ENCODE measurements at places on chromosomes 6 and 20.

DNA sequence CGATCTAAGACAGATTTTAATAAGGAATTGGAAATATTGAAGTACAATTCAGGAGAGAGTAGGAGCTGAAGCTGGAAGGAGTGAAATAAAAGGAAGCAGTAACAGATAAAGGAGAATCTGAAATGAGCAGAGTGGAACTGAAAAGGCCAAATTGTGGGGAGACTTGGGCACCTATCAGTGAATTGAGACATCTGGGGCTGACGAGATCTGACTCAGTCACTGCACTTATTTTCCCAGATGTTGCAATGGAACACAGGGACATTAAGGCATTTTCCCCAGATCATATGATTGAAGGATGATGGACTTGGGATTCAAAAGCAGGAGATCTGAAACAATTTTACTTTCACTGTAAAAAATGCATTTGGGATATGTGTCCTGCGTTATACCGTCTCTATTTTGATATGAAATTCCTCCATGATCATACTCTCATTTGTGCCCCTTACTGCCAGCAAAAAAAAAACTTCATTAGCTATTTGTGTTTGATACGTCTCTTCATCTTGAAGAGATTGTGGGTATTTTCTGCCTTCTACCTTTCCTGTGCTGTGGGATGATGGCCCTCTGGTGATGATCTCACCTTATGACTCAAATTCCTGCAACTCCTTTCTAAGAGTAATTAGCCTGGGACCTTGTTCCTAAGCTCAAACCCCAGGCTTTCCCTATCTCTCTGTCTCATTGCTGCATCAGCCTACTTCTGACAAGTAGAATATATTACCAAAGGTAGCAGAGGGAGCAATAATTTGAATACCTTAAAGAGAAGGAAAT lies 278.5 kb upstream of the MAN1A1 start:
- no peak for DNase-seq

GRCh38 chr20:51752343-51752951 lies 15.7 kb downstream of the ATP9A start:
- no peak for DNase-seq

DNA sequence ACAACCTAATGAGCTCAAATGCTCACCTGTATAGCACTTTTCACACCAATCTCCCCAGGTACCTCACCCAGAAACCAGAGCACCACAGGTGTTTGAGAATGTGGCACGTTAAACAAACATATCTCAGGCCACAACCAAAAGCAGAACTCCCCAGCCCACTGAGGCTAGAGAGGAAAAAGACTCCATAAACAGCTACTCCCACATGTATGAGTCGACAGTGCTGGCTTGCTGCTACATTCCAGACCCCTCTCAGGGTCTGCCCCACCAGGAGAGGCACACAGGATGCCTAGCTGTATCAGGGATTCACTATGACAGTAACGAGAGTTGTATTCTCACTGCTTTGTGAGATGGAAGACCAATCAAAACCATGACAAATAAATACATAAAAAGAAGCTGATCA lies 242.6 kb upstream of the ARID1B start:
- no peak for DNase-seq

GRCh38 chr6:7193122-7193521 lies 85.4 kb downstream of the RREB1 start:
- no peak for DNase-seq

DNA sequence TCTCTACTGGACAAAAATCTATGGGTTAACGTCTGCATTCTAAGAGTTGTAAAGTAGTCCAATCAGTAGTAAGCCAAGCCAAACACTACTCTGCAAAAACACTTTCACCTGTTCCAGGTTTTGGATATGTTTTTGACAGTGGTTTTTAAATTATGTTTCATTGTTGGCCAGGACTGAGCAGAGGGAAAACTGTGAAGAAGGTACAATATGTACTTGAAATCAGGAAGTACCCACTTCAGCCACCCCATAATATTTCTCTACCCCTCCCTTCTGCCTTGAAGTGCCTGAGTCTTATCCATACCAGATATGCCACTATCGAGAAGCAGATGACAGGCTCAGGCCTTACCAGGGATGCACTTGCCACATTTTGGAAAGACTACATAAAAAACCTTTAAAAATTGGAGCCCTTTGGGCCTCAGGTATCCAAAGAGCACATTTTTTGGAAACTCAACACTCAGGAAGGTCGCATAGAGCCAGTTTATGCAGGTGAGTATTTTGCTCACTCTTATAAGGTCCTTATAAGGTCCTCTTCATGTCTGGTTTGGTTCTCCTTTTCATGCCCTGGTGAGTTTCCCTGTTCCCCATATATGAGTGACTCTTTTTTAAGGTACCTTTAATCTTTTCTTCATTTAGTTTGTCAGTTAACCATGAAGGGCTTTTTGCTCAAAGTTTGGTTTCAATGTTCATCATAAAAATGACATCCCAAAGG lies 859.3 kb upstream of the FLRT3 start:
- no peak for DNase-seq

DNA sequence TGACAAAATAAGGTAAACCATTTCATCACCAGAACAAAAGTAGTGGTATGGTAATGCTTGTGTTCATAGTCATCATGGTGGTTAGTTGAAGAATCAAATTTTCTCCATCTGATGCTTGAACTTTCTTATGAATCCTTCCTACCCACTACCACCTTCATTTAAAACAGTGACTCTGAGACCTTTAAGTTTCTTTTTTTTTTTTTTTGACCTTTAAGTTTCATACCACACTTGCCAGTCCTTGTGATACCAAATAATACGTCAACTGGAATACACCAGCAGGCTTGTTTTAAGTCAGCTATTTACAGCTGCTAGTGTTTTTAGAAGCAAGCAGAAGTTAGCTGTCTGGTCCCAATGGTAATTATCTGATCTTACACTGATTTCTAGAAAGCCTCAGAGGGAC lies 413.4 kb upstream of the SOX4 start:
- DNase-seq = no peak

- DNase-seq = no peak
These were observed 19.6 kb downstream of the RPP21 start for GRCh38 chr6:30364591-30364990.

DNA sequence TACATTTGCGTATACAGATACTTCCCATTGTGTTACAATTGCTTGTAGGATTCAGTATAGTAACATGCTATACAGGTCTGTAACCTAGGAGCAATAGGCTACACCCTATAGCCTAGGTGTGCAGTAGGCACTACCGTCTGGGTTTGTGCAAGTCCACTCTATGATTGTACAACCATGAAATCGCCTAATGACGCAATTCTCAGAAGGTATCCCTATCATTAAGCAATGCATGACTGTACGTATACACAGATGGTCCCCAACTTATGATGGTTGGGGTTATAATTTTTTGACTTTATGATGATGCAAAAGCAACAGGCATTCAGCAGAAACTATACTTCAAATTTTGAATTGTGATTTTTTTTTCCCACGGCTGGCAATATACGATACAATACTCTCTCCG lies 458.2 kb upstream of the NOX3 start:
- no peak for DNase-seq

- DNase-seq = no peak
These were observed 20.0 kb downstream of the VEGFA start for GRCh38 chr6:43790031-43790430.

- no peak for DNase-seq
These were observed 637.6 kb downstream of the RNF144B start for GRCh38 chr6:19024737-19025136.

DNA sequence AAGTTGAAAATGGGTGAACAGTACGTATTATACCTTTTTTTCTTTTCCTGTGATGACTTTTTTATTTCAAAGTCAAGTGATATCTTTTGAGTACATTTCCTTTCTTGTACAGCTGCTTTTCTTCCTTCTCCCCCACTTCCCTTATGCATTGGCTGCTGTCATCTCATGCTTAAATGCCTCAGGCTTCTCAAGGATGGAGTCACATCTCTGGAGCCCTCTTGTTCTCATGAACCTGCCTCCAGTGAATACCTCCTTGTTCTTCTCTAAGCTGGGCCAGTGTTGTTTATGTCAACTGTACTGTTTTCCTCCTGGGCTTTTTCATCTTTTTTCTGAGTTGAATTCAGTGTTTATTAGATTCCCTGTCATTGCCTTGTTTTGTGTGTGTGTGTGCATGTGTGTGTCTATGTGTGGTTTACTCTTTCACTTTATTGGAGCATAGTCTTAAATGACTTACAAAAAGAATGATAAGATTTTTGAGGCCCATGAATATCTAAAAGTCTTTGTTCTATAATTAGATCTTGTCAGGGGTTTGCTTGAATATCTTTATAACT lies 23.6 kb downstream of the STXBP5 start:
- DNase-seq = no peak

- no peak for DNase-seq
These were observed 54.5 kb downstream of the DZANK1 start for GRCh38 chr20:18412221-18412901.

- DNase-seq = no peak
These were observed 52.0 kb upstream of the FYN start for GRCh38 chr6:111925296-111925695.

- DNase-seq = no peak
These were observed 597.1 kb downstream of the KIF16B start for GRCh38 chr20:15976047-15976736.

DNA sequence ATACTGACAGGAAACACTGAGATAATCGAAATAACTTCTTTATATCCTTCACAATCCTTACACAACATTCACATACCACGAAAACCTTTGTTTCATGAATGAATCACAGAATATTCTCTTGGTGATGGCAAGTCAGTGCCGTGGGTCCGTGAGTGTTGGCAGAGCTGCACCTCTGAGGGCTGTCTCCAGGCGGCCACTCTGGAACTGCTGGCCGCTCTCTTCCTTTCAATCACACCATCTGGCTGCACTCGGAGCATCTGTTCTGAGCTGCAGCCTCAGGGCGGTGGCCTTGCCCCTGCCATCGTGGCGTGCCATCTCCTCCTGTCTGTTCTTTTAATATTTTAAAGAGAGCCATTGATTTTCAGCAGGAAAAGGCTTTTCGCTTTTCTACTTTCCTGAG lies 129.4 kb upstream of the AFDN start:
- DNase-seq = no peak

GRCh38 chr6:109255946-109256640 lies 126.2 kb downstream of the CD164 start:
- DNase-seq = no peak

DNA sequence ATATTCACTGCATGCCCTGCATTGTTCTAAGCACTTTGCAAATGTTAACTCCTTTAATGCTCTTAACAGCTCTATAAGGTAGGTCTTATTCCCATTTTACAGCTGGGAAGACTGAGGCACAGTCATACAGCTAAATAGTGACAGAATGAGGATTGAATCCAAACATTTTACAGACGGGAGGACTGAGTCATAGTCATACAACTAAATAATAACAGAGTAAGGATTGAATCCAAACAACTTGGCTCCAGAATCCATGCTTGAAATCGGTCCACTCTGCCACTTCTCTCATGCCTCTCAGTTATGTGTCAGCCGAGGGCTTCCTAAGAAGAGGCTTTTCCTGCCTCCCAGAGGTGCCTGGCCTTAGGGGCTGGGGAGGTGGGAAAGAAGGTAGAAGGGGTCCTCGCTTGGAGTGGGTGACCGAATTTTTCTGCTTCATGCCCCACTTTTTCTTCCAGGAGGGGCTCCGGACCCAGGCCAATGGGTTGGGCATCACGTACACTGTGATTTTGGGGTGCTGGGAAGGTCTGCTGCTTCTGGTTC lies 137.4 kb upstream of the RNF24 start:
- DNase-seq = no peak

GRCh38 chr6:111862314-111862713 lies 10.9 kb downstream of the FYN start:
- DNase-seq = no peak
